Esophagus mucosa (tissue), 1 donor: ENCODE measurements at places on chromosomes 13 and 19.

DNA sequence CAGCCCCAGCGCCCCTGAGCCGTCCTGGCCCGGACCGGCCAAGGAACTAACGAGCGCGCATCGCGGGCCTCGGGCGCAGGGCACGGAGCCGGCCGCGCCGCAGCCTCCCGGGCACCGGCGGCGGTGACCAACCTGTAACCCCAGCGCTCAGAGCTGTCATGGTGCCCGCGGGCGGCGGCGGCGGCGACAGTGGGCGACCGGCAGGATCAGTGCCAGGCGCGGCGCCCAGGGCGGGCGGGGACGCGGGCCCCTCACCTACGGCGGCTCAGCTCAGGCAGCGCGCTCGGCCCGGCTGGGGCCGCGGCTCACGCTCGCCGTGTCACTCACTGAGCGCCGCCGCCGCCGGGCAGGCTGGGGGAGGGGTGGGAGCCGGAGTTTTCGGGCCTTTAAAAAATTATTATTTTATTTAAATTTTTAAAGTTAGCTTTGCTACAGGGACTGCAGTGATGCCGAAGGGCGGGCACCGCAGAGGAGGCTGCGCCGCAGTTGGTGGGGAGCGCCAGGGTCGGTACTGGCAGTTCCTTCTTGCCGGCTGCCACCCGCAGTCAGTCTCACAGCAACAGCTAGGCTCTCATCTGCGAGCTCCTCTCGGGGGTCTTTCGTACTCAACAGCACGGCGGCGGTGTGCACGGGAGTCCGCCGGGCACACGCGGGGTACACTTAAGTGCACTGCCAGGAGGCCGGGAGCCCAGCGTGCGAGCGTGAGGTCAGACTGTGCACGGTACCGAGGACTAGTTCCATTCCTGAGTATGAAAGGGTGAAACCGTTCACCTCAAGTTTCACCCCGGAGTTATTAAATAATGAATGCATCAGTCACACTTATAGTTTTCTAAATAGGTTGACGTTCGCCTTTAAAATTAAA, at the start of gene NALCN:
NALCN (minus strand) TSS at position 328 of the 862 bp plus-strand sequence. CDS start 17,382 bp downstream, outside the sequence.
- ATAC-seq = peak; percentile 48

DNA sequence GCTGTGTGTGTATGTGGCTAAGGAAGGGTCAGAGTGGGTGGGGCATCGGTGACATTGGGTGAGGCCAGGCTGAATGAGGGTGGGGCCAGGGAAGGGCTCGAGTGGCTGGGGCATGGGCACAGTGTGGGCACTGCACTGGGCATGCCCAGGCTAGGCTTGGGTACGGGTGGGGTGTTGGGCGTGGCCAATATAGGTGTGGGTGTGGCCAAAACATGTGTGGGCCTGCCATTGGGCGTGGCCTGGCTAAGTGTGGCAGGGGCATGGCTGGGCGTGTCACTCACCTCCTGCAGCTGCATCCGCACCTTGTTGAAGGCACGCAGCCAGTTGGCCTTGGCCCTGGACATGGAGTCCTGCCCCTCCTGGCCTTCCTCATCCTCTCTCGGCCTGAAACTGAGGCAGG, 33.2 kb downstream of the UNC13A start:
- ATAC-seq = peak; percentile 83

GRCh38 chr13:28557725-28558520, 63.0 kb upstream of the FLT1 start:
- ATAC-seq = no peak

DNA sequence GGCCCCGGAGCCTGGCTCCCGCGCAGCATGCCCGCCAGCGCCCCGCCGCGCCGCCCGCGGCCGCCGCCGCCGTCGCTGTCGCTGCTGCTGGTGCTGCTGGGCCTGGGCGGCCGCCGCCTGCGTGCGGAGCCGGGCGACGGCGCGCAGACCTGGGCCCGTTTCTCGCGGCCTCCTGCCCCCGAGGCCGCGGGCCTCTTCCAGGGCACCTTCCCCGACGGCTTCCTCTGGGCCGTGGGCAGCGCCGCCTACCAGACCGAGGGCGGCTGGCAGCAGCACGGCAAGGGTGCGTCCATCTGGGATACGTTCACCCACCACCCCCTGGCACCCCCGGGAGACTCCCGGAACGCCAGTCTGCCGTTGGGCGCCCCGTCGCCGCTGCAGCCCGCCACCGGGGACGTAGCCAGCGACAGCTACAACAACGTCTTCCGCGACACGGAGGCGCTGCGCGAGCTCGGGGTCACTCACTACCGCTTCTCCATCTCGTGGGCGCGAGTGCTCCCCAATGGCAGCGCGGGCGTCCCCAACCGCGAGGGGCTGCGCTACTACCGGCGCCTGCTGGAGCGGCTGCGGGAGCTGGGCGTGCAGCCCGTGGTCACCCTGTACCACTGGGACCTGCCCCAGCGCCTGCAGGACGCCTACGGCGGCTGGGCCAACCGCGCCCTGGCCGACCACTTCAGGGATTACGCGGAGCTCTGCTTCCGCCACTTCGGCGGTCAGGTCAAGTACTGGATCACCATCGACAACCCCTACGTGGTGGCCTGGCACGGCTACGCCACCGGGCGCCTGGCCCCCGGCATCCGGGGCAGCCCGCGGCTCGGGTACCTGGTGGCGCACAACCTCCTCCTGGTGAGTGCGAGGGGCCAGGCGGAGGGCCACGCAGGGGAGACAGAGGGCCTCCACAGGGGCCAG, at the start of gene KL:
KL (plus strand) TSS at position 10 of the 909 bp plus-strand sequence; CDS start at position 28, 18 bp downstream.
- ATAC-seq = peak; percentile 43

GRCh38 chr13:77529501-77529840, 6.0 kb upstream of the SCEL start:
- no peak for ATAC-seq

DNA sequence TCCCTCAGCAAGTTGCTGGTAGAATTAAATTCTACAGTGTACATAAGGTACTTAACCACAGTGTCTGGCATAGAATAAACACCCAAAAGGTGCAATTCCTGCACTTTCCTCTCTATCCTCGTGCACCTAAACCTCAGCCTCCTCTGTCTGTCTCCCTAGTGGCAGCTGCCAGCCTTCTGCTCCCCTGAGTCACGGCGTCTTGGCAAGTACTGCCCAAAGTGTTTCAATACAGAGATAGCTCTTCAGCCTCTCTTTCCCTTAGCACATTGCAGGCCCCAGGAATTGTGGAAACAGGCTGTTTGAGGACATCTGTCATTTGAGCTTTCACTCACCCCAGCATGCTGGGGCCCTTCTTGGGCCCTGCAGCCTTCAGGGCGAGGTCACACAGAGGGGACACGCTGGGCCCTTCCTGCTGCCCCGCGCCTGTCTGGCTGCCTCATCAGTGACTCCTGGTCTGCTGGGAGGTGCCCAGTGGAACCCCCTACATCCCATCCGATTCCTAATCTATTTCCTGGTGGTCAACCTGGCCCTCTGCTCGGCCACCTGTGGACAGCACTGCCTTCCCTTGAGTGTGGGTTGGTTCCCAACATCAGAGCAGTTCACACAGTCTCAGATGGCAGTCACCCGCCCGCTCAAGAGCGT, 19.3 kb downstream of the COL4A2 start:
- ATAC-seq = no peak

- no peak for ATAC-seq
Observed at GRCh38 chr13:59747529-59747928, 416.2 kb downstream of the DIAPH3 start.

DNA sequence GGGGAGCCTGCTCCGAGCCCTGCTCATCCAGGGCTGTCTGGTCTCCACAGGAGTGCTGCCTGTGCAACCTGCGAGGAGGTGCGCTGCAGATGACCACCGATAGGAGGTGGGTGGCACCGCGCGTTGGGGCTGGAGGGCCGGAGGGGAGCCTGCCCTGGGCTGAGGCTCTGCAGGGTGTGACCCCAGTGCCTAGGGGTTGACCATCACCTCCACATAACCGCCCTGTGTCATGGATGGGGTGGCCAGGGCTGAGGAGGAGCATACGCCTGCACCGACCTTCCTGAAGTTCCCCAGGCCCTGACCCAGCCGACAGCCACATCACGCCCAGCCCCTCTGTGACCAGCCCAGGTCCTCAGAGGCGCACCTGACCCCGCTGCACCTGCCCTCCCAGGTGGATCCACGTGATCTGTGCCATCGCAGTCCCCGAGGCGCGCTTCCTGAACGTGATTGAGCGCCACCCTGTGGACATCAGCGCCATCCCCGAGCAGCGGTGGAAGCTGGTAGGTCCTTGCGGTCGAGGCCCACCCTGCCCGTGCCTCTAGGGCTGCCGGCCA, 168.7 kb downstream of the KDM4B start:
- no peak for ATAC-seq

- ATAC-seq = no peak
Observed at GRCh38 chr13:46531953-46532352, 21.0 kb upstream of the LRCH1 start.

- ATAC-seq = no peak
Observed at GRCh38 chr13:114037674-114038073, 63.8 kb upstream of the C13orf46 start.

DNA sequence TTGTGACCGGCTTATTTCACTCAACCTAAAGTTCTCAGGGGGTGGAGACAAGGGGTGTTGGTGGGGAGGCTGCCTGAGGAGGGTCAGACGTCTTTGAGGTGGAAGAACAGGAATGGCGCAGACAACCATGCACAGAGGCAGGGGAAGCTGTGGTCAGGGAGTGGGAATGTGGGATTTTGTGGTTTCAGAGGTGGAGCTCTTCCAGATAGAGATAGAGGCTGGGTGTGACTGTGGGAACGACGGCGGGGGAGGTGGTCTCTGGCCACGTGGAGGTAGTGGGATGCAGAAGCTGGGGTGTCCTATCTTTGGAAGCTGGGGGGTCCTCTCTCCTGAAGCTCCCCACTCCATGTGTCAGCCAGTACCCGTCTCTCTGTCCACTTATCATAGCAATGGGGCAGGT, 7.8 kb upstream of the KLK14 start:
- no peak for ATAC-seq

GRCh38 chr19:40604647-40605215, 3.6 kb downstream of the LTBP4 start:
- ATAC-seq = no peak

DNA sequence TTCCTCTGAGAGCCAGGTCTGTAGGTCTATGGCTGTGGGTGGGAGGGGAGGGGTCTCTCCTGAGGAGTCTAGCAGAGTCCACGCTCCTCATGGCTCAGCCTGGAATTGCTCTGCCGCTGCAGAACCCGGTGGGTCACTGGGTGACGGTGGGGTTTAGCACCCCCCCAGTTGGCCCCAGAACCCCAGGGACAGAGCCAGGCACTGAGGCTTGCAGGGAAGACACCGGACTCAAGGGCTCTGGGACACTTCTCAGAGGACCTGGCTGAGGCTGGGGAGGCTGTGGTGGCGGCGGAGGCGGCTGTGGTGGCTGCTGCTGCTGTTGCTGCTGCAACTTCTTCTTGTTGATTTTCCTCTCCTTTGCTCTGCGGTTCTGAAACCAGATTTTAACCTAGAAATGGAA, 6.1 kb downstream of the CDX2 start:
- no peak for ATAC-seq

DNA sequence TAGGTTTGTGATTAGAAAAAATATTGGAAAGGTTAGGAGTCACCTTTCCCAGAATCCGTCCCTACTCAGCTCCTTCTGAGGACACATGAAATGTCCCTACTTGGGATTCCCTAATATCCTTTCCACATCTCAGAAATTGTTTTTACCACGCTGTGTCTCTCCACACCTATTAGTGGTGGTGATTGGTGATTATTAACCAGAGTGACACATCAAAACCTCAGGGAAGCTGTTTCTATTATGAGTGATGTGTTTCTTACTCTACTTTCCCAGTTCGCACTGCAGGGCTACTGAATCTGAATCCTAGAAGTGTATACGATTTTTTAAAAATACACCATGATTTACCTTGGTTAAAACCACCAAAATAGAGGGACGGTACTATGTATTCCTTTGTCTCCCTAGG, 460.8 kb downstream of the TBC1D4 start:
- no peak for ATAC-seq

- no peak for ATAC-seq
Observed at GRCh38 chr19:30245401-30246039, 126.7 kb upstream of the ZNF536 start.

- no peak for ATAC-seq
Observed at GRCh38 chr19:35851213-35852028, 883 bp downstream of the NPHS1 start.

- ATAC-seq = no peak
Observed at GRCh38 chr19:33462112-33462791, 59.3 kb downstream of the PEPD start.

DNA sequence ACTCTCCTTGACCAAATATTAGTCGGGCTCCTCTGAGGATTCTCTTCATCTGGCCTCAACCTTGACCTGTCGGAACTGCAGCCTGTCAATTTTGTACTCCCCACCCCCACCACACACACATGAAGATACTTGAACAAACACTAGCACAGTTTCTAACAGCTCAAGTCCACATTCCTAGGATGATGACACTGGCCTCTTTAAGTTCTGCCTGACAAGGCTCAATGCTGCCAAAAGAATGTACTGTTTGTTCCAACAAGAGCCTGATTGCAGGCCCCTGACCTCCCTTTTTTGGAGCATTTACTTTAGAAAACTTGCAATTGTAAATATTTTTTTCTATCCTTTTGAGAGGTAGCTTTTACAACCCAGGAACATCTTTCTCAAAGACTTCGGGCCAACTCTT, 169.2 kb upstream of the IRS2 start:
- no peak for ATAC-seq

DNA sequence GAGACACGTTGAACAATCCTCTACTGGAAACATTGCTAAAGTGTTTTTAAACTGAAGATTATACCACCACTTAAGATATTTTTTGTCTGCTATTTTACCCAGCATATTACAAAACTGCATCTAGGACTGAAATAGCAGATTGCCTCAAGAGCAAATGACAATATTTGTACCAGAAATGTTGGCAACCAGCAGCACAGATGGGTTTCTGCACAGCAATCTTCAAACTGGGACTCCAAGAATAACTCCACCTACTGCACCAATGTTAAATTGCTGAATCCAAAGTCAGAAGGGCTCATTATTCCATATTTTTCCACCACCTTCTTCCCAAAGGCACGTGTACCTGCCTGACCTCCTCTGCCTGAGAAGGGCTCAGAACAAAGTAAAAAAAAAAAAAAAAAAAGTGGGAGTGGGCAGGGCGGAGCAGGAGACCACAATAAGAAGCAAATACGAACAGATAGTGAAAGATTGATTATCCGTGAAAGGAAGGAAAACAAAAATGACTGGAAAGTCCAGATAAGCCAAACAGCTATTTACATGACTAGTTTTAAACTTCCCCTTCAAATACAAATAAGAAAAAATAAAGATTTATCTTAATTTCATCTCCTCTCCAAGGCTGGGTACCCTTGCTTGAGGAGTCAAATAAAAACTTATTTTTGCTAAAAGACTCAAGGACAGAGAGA, 79.4 kb downstream of the FOXO1 start:
- ATAC-seq = no peak

- no peak for ATAC-seq
Observed at GRCh38 chr13:112012016-112012704, 54.8 kb upstream of the SOX1 start.

GRCh38 chr13:106008540-106008939, 526.9 kb downstream of the EFNB2 start:
- no peak for ATAC-seq

- ATAC-seq = peak; percentile 51
Observed at GRCh38 chr13:73110814-73111213, 52.0 kb downstream of the KLF5 start.
